B cell (primary cell): ENCODE measurements at places on chromosomes 16 and 17. TPM values are rescaled to one million over a fixed set of nuclear protein-coding genes. Genes with fewer than 3 reads are reported as not detected.
A peak's percentile ranks its signal among the peaks of the same experiment; 100 is the strongest.

Gene FOXN1
- polyA plus RNA-seq: not detected in 2 replicates

Gene KPNA2
- 25.2 and 30.3 TPM in 2 replicates for polyA plus RNA-seq

Gene PTGES3L
- polyA plus RNA-seq: 0.59 and 1.0 TPM in 2 replicates

Gene ZNF778
- 2.2 TPM in 2 replicates for polyA plus RNA-seq

Gene GCGR
- polyA plus RNA-seq: not detected in 2 replicates

GRCh38 chr17:73759734-73760438, 115.6 kb upstream of the SDK2 start:
- no peaks in the 10 kb centered on the region for H3K36me3 ChIP-seq
- H3K4me3 ChIP-seq: no peak overlapping the region
- H3K27ac ChIP-seq: no peak overlapping the region
- no peaks in the 10 kb centered on the region for H3K4me1 ChIP-seq
- H3K27me3 ChIP-seq: no peaks in the 10 kb centered on the region

DNA sequence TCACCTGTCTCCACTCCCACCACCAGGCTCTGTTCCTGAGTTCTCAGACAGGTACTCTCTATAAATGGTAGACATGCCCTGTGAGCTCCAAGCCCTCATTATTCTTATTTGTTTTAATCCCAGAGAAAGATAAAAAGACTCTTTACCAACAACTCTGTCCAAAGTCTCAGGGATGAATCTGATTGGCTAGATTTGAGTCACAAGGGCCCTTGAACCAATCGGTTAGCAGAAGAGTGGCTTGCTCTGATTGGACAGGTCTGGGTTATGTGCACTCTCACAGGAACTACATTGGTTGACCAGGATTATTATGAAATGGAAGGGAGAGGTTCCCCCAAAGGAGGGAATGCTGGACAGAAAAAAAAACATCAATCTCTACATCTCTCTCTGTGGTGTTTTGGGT, 7.5 kb downstream of the COTL1 start:
- H3K4me1 ChIP-seq: peaks cover 98% of the 10 kb centered on the region
- H3K4me3 ChIP-seq: no peak overlapping the region
- H3K27ac ChIP-seq: peak overlapping the region; percentile 80
- DNase-seq: no peak

GRCh38 chr16:64304396-64304795, 817.5 kb downstream of the CDH11 start:
- H3K27ac ChIP-seq: no peak overlapping the region
- DNase-seq: no peak
- H3K27me3 ChIP-seq: no peaks in the 10 kb centered on the region

DNA sequence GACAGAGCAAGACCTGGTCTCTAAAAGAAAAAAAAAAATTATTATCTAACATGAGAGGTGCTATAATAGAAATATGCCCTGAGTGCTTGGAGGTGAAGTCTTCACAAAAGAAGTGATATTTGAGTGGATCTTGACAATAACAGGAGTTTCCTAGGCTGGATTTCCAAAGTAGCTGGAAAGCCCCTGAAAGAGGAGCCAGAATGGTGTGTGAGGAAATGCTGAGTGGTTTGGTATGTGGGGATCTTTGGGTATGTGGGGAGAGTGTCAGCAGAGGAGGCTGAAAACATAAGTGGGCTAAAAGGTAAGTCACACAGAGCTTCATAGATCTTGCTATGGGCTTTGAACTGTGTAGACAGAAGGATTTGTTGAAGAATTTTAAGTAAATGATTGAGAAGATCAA, 100.1 kb downstream of the YPEL2 start:
- no peaks in the 10 kb centered on the region for H3K36me3 ChIP-seq
- DNase-seq: no peak
- H3K27ac ChIP-seq: no peak overlapping the region

DNA sequence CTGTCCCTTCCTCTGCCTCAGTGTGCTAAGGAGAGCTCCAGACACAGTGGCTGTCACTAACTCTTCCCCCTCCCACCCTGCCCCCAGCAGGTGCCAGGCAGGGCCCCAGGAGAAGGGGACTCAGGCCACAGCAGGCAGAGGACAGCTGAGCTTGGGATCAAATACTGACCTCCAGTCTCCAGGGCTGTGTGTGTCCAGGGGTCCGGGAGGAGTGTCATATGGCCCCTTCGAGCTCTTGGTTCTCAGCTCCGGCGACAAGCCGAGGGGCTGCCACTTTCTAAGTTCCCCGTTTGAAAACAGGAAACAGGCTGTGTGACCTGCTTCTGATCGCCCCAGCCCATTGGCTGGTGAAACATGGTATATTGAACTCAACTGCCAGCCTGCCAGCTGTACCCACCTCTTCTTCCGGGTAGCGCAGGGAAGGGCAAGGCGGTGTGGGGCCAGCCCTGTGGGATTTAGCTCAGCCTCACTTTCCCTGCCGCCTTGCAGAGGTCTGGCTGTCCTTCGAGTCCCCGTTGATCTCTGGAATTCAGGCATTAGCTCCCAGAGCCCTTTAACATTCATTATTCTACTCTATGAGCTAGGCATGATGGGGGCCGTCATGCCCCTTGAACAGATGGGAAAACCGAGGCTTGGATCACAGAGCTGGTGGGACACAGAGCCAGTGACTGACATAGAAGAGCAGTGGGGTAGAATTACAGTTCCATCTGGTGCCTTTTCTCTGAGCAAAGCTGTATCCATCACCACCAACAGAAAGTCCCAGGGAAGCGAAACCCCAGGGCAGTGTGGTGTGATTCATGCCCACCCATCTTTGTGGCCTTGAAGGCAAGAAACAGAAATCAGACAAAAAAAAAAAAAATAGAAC, at the start of gene SNX20:
Gene SNX20, minus strand, starts transcription at position 292 of the 865 bp plus-strand sequence. CDS start 3,786 bp downstream, outside the sequence.
- peak within 1 kb of the TSS; percentile 92 for H3K27ac ChIP-seq
- H3K27me3 ChIP-seq: no peaks in the 10 kb centered on the region
- H3K4me1 ChIP-seq: peaks cover 74% of the 10 kb centered on the region
- peak within 1 kb of the TSS; percentile 76 for H3K4me3 ChIP-seq
- peaks cover 34% of the 10 kb centered on the region for H3K36me3 ChIP-seq

GRCh38 chr17:58082341-58082869, 814 bp upstream of the DYNLL2 start:
- peaks cover 16% of the 10 kb centered on the region for H3K4me1 ChIP-seq
- peak overlapping the region; percentile 69 for H3K27ac ChIP-seq
- no peaks in the 10 kb centered on the region for H3K27me3 ChIP-seq
- DNase-seq: peak; percentile 10

DNA sequence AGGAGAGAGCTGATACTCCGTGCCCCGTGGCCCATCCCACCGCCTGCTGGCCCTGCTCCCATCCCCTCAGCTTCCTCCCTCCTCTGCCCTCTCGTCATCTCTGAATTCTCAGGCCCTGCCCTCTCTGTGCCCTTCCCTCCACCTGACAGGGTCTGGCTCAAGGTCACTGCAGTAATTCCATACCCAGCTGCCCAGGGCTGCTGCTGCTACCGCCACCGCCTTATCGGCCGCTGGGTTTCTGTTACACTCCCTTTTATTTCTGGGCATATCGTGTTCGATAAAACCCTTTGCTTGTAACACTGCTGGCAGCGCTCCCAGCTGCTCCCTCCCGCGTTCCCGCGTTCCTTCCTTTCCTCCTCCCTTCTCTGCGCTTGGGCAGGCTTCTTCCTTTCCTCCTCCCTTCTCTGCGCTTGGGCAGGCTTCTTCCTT, 1.2 kb downstream of the EPN3 start:
- no peaks in the 10 kb centered on the region for H3K27me3 ChIP-seq
- H3K4me1 ChIP-seq: peaks cover 12% of the 10 kb centered on the region
- DNase-seq: no peak

DNA sequence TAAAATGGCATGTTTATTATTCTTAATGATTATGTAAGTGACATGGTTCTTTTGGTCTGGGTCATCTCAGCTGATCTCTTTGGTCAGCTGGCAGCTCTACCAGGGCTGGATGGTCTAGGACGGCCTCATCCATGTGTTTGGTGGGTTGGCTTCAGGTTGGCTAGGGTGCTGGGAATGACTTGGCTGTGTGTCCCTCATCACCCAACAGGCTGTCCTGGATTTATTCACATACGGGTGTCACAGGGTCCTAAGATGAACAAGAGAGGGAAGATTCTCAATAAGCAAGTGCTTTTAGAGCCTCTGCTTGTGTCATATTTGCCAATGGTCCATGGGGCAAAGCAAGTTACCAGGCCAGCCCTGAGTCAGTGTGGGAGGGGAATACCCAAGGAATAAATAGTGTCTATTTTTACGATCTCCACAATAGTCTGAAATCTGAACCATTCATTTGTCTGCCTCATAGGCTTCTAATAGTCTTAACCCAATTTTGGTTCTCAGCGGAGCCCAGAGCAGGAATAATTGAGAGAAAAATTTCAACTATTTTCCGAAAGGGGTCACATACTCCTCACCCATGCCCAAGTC, 157.5 kb downstream of the HS3ST2 start:
- H3K27ac ChIP-seq: no peak overlapping the region
- H3K36me3 ChIP-seq: no peaks in the 10 kb centered on the region
- DNase-seq: no peak

- no peak overlapping the region for H3K27ac ChIP-seq
- no peak for DNase-seq
These were observed 615.6 kb upstream of the SOX9 start for GRCh38 chr17:71505200-71505599.

- H3K27ac ChIP-seq: no peak overlapping the region
- peak; percentile 76 for DNase-seq
- H3K27me3 ChIP-seq: no peaks in the 10 kb centered on the region
- peaks cover 29% of the 10 kb centered on the region for H3K4me1 ChIP-seq
- no peak overlapping the region for H3K4me3 ChIP-seq
These were observed 122.3 kb downstream of the SSH2 start for GRCh38 chr17:29807520-29808361.

GRCh38 chr16:54178478-54178976, 108.1 kb downstream of the IRX3 start:
- no peak for DNase-seq
- no peaks in the 10 kb centered on the region for H3K36me3 ChIP-seq
- no peak overlapping the region for H3K4me3 ChIP-seq

DNA sequence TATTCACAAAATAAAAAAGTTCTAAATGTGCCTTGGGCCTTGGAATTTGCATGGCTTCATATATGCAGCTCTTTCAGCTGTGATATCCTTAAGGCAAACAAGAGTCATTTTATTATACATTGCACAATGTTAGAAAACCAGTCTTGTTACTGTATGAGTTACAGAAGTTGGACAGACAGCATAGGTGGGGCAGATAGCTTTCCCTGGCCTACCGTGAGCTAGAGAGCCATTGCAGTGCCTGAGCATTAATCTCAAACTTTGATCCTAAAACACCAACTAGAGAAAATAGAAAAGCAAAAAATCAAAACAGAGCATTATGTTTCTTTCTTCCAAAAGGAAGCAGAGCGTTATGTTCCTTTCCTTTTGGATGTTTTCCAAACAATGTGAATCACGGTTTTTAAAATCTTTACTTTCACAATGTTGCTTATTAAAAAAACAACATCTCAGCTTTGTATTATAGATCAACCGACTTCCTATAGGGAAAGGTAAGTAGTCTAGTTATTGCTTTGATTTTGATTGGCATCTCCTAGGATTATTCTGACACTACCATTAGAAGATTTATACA, 32.2 kb downstream of the ARHGAP44 start:
- DNase-seq: no peak
- H3K4me1 ChIP-seq: no peaks in the 10 kb centered on the region
- H3K27me3 ChIP-seq: no peaks in the 10 kb centered on the region
- H3K36me3 ChIP-seq: no peaks in the 10 kb centered on the region
- H3K4me3 ChIP-seq: no peak overlapping the region
- no peak overlapping the region for H3K27ac ChIP-seq

GRCh38 chr16:9557713-9558112, 466.3 kb downstream of the HAPSTR1 start:
- DNase-seq: no peak
- H3K4me1 ChIP-seq: no peaks in the 10 kb centered on the region
- H3K36me3 ChIP-seq: no peaks in the 10 kb centered on the region
- no peak overlapping the region for H3K4me3 ChIP-seq

DNA sequence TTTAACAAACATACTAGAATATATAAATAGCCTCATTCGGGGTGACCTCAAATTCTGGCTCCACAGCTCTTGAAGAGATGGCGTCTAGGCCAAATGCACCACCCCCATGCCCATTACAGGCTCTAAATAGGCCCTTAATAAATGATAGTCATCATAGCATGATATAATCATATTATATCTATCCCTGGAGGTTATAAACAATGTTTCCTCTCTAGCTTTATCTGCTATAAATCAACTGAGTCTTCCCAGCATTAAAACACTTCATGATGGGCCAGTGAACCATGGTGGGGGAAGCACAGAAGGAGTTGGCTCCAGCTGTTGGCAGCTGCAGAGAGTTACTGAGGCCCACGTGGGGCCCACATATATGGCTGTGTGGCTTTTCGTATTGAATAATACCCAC, 214.9 kb upstream of the MPHOSPH6 start:
- no peaks in the 10 kb centered on the region for H3K36me3 ChIP-seq
- H3K4me1 ChIP-seq: no peaks in the 10 kb centered on the region
- H3K27me3 ChIP-seq: no peaks in the 10 kb centered on the region
- no peak overlapping the region for H3K27ac ChIP-seq
- no peak for DNase-seq
- H3K4me3 ChIP-seq: no peak overlapping the region

DNA sequence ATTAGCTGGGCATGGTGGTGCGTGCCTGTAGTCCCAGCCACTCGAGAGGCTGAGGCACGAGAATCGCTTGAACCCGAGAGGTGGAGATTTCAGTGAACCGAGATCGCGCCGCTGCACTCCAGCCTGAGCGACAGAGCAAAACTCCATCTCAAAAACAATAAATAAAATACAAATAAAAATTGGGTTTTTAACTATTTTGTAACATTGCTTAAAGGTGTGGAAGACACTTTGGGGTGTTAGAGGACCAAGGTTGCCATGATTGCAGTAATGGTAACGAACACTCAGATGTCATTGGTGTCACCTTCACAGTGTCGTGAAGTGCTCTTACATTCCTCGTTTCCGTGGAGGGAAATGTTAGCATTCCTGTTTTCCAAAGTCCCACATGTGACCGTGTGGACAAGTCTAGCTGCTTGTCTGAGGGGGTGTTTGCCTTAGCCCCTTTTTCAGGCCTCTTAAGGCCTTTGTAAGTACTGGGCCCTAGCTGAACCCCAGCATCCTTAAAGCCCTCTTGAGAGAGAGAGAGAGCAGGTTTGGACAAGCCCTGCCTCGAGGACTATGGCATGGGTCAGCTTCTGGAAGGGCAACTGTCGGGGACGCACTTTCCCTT, 8.6 kb downstream of the C16orf96 start:
- no peak overlapping the region for H3K27ac ChIP-seq
- no peaks in the 10 kb centered on the region for H3K36me3 ChIP-seq
- H3K4me3 ChIP-seq: no peak overlapping the region
- H3K4me1 ChIP-seq: no peaks in the 10 kb centered on the region
- H3K27me3 ChIP-seq: no peaks in the 10 kb centered on the region

GRCh38 chr16:86858501-86858900, 280.2 kb downstream of the FOXL1 start:
- H3K27me3 ChIP-seq: no peaks in the 10 kb centered on the region
- no peak overlapping the region for H3K4me3 ChIP-seq
- H3K27ac ChIP-seq: no peak overlapping the region
